Tibial nerve (tissue), 4 donors: ENCODE measurements at places on chromosomes 3 and 15.

- no peak for DNase-seq
Observed at GRCh38 chr3:156642750-156643728, 31.4 kb upstream of the TIPARP start.

- DNase-seq = no peak
Observed at GRCh38 chr3:138624518-138624917, 15.9 kb downstream of the FAIM start.

GRCh38 chr15:87777054-87777561 lies 479.4 kb downstream of the NTRK3 start:
- DNase-seq = peak; percentile 24

DNA sequence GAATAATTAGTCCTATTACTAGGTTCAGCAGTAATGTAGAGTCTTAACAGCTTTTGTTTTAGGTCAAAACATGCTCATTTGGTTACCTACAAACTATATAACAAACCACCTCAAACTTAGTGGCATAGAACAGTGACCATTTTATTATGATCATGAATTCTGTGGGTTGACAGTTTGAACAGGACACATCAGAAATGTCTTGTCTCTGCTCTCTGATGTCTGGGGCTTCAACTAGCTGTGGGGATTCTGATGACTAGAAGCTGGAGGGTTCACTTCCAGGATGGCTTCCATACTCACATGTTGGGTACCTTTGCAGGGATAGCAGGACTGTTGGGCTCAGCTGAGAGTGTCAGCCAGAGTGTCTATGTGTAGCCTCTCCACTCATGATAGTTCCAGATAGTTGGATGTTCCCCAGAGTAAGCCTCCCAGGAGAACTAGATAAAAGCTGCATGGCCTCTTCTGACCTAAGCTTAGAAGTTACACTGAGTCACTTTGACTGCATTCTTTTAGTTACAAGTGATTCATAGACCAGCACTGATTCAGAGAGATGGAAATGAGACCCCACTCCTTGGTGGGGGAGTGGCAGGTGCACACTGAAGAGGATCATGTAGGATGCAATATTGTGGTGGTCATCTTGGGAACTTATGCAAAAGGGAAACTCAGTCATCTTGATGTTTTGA lies 32.6 kb downstream of the PLCL2 start:
- no peak for DNase-seq

GRCh38 chr3:157477441-157477840 lies 25.8 kb downstream of the VEPH1 start:
- no peak for DNase-seq

DNA sequence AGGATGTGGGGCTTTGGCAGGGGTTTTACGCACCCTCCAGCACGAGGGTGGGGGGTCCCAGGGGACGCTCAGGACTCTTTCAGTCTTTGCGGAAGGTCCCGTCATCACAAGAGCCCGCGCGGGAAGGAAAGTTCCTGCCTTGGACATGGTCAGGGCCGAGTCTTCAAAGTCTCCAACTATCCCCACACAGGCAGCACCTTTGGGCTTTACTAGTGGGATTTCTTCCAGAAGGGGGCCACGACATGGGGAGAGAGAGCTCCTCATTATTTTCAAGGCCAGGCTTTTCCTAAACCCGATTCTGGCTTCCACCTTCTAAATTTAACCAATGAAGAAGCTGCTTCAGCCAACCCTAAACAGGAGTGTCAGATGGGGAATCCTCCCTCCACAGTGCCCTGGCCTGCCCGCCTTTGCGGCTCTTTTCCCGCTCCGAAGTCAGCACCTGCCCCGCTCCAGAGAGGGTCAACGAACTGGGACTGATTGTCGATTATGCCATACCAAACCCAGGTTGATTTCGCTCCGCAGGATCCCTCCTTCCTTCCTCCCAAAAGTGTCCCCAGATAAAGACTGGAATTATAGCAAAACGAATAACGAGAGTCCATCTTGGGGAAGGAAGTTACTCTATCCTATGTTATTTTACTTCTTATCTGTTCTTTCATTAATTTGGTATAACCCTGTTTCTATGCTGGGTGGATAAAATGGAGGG lies 11.0 kb downstream of the SHOX2 start:
- DNase-seq = peak; percentile 25

DNA sequence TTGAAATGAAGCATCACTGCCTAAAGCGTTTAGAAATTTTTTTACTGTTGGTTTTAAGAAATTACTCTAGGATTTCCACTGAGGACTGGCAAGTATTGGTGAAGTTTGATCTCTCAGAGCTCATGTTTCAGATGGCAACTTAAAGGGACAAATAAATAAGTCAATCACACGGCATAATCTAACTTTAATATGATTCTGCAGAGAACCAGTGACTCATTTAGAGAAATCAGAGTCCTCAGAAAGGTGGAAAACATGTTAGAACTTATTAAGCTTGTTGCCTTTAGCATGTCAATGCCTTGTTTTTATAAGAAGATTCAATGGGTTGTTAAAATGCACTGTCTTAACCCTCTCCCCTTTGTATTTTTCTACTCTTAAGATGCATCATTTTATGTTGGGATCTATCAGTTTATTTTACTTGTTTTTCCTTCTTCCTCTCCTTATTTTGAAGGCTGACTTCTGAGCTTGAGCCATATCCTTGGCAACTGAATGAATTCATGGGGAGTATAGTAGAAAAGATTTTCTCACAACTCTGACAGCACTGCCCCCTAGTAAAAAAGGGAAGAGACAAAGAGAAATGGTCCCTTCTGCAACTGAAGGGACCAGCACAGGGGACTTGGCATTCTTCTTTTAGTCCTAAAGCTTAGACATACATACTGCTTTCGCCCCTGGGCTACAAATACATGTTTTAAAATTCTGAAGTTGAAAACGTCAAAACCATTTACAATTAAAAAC lies 431.2 kb downstream of the LPP start:
- no peak for DNase-seq

DNA sequence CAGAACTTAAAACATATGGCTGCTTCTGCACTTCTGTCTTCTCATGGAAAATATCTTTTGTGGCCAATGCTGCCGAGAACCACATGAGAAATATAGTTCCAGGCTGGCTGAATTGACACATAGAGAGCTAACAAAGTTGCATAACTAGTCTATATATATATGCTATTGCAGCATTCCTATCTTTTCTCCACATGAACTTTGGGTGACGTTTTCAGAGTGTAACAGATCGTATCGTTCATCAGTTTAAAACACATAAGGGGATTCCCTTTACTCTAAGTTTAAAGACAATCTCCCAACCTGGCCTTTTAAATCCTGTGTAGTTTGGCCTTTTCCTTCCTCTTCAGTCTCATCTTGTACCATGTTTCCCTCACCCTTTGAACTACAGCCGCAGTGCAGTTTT lies 394.2 kb upstream of the CBLB start:
- DNase-seq = no peak

- no peak for DNase-seq
Observed at GRCh38 chr3:161336661-161337060, 34.7 kb downstream of the SPTSSB start.

- DNase-seq = peak; percentile 55
Observed at GRCh38 chr15:67080900-67081431, 15.6 kb downstream of the SMAD3 start.

DNA sequence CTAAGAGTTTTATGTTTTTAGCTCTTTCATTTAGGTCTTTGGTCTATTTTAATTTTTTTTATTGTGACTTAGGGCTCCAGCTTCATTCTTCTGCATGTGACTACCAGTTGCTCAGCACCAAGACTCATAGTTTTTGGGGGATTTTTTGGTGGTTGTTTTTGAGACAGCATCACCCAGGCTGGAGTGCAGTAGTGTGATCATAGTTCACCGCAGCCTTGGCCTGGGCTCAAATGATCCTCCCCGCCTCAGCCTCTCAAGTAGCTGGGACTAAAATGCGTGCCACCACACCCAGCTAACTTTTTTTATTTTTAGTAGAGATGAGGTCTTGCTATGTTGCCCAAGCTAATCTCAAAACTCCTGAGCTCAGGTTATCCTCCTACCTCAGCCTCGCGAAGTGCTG lies 19.4 kb downstream of the CDV3 start:
- DNase-seq = no peak

GRCh38 chr3:180430896-180431295 lies 171.1 kb upstream of the TTC14 start:
- no peak for DNase-seq

DNA sequence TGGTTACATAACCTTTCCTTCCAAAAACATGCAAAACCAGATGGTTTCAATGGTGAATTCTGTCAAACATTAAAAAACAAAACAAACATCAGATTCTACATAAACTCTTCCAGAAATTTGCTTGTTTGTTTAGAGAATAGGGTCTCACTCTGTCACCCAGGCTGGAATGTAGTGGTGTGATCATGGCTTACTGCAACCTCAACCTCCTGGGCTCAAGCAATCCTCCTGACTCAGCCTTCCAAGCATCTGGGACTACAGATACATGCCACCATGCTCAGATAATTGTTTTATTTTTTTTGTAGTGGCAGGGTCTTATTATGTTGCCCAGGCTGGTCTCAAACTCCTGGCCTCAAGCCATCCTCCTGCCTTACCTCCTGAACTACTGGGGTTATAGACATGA lies 36.1 kb downstream of the FBXL2 start:
- no peak for DNase-seq

DNA sequence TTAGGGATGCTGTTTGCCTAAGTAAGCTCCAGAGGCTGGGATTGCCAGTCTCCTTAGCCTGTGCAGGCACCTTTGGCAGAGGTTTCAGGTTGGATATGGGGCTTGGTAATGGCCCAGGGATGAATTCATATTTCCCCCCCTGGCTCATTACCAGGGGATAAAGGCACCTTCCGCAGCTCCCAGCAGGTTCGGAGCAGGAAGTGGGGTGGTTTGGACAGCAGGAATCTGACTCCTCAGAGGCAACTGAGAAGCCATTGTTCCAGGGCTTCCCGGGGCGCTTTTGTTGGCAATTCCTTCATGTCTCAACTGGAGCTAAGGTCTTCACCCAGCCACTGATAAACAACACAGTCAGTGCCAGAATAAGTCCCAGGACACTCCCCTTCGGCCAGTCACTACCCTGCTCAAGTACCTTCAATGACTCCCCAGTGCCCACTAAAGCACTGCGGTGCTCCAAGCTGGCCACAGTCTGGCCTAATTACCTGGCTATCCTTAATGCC lies 85.3 kb upstream of the SLC6A6 start:
- no peak for DNase-seq

DNA sequence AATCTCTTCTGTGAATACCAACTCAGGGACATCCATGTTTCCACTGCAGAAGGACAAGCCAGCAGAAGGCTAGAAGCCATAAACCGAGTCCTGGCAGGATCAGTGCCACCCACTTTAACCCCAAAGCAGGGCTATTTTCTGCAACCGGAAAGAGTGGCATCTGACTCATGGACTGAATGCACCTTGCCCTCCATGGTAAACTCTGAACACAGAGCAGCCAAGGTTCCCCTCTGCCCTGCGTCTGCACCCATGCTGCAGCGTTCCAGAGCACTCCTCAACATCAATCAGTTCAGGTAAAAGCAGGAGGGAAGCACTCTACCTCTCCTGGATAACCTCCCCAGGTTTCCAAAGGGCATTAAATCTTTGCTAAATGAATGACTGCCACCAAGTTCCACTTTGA lies 801 bp upstream of the NGRN start:
- no peak for DNase-seq

DNA sequence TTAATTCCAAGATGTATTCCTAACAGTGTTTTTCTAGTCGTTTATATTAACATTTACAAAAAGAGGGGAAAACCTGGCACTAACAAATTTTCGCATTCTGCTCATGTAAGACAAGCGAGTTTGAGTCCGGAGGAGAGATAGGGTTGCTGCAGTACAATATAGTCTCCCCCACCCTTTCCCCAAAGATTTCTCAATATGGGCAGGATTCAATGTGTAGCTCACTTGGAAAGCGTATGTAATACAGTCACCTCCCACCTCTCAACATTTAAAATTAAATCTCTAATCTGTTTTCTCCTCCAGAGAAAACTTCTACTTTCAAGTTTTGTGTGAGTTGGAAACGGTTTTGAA lies 57.9 kb downstream of the CMSS1 start:
- DNase-seq = no peak

DNA sequence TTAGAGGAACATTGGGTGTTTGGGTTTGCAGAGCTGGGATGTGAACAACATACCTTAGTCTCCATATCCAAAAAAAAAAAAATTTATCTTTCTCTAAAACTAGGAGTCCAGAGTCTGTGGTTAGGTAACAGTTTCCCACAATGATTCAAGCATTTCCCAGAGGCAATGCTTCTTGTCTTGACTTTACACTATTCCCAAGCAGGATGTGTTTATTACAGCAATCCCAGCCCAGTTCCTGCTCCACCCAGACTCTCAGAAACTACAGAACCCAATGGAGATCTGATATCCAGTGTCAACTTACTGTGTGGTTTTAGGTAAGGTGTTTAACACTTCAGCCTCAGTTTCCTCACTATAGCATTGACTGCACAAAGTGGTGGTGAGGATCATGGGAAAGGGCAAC lies 2.3 kb upstream of the C3orf62 start:
- no peak for DNase-seq

GRCh38 chr3:27637346-27637995 lies 84.7 kb downstream of the EOMES start:
- DNase-seq = no peak

DNA sequence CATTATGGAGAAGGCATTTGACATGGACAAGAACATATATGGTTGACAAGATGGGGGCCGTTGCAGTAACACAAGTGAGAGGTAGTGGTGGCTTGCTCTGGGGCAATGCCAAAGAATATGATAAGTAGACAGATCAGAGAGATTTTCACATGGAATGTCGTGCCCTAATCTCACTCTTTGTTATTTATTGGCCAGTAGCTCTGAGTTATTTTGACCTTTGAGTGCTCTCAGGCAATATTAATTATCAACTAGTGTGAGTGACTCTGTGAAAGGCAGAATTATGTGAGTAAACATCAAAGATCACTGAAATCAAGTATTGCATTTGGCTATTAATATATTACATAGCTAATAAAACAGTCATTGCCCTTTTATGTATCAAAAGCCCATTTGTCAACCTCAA lies 164.9 kb upstream of the ADAMTS9 start:
- DNase-seq = no peak

DNA sequence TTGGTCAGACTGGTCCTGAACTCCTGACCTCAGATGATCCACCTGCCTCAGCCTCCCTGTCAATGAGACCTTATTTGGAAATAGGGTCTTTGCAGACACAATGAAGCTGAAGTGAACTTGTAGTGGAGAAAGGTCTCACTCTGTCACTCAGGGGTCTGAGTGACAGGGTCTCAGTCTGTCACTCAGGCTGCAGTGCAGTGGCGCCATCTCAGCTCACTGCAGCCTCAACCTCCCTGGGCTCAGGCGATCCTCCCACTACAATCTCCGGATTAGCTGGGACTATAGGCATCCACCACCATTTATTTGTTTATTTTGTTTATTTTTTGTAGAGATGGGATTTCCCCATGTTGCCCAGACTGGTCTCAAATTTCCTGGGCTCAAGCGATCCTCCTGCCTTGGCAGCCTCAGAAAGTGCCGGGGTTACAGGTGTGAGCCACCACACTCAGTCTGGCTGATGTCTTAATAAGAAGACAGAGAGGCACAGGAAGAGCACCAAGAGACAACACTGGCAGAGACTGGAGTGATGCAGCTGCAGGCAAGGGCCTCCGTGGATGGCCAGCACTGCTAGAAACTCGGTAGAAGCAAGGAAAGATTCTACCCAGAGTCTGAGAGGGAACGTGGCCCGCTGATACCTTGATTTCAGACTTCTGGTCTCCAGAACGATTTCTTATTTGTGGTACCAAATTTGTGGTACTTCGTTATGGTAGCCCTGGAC lies 26.2 kb upstream of the RAF1 start:
- DNase-seq = no peak

- DNase-seq = no peak
Observed at GRCh38 chr3:33146791-33147445, 33.1 kb downstream of the CRTAP start.
